ENCODE measurements at places on chromosomes 7 and 10. TPM values are rescaled to one million over a fixed set of nuclear protein-coding genes. Genes with fewer than 3 reads are reported as not detected.

- DNase-seq = no peak
These were observed 17.8 kb upstream of the REEP3 start for GRCh38 chr10:63503395-63503794.

The SPDYE2 gene
- total RNA-seq = not detected

GRCh38 chr7:84461093-84461492, 266.5 kb upstream of the SEMA3A start:
- no peak for DNase-seq

DNA sequence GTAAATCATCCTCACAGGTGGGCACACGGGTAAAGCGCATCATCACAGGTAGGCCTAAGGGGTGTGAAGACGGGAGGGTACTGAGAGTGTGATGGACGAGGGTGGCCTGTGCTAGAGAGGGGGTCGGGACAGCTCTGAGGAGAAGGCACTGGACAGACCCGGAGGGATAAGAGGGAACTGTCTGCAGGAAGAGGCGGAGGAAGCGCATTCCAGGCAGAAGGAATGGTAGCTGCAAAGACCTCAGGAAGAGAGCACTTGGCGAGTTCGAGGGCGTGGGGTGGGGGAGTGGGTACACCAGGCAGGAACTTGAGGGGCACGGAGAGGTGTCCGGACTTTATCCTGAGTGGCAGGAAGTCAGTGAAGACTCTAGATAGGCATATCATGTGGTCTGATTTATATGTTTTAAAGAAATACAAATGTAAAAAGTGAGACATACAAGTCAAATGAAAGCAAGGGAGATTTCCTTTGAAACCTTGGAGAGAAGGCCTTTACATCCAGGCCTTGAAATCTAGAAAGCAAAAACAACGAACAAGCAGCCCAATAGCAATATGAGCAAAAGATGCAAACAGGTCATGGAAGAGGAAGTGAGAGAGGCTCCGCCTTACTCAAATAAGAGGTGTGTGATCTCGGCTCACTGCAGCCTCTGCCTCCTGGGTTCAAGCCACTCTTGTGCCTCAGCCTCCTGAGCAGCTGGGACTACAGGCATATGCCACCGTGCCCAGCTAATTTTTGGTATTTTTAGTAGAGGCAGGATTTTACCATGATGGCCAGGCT, 3.6 kb downstream of the LHPP start:
- no peak for DNase-seq

The BPGM gene
- total RNA-seq = 12.1 TPM

GRCh38 chr10:110488332-110488681, 9.4 kb upstream of the DUSP5 start:
- no peak for DNase-seq

- no peak for DNase-seq
These were observed 272.5 kb upstream of the COBL start for GRCh38 chr7:51589111-51589510.

The DYNC1I1 gene
- 19.3 TPM for total RNA-seq

The DENND2A gene
- 9.8 TPM for total RNA-seq

DNA sequence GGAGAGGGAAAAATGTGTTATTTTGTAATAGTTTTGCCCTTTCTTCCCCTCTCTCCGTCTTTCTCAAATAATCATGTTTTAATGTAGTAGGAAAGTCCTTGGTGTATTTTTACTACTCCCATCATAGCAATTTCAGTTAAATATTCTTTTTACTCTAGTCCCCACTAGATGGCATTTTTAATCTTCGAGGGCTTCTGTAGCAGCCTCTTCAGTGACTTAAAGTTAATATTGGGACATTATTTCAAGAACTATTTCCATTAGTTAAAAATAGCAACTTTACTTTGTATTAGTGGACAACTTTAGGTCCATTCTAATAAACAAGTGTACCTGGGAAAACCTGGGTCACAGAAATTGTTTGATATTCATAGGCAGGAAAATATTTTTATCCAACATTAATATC, 23.0 kb downstream of the EDRF1 start:
- no peak for DNase-seq

- no peak for DNase-seq
These were observed 297.8 kb downstream of the AUTS2 start for GRCh38 chr7:69896121-69896520.

DNA sequence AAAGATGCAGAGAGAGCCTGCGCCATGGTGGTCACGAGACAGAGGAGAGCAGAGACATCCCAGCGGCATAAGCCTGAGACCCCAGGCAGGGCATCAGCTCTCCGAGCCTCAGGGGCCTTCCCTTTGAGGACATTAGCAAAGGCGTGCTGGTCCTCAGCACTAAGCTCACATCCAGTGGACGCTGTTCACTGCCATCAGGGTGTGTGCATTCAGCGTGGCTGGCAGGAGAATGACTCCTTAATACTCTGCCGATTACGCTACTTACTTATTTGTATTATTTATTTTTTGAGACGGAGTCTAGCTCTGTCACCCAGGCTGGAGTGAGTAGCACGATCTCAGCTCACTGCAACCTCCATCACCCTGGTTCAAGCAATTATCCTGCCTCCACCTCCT, 290.2 kb downstream of the KLF6 start:
- peak; percentile 39 for DNase-seq

- DNase-seq = no peak
These were observed 49.0 kb downstream of the NDUFB2 start for GRCh38 chr7:140745266-140746058.

GRCh38 chr7:45044338-45044737, 44.3 kb downstream of the CCM2 start:
- DNase-seq = no peak

The FAM24B gene
- total RNA-seq = 2.4 TPM

The STAMBPL1 gene
- total RNA-seq = 39.6 TPM

Data from ovary (tissue), 10 donors.